ENCODE measurements at places on chromosomes 11 and 22.

- no peak for DNase-seq
Measured at GRCh38 chr11:112455791-112456190, 195.1 kb upstream of the PLET1 start.

- DNase-seq, result no peak
Measured at GRCh38 chr11:17314904-17315426, 36.6 kb upstream of the NCR3LG1 start.

DNA sequence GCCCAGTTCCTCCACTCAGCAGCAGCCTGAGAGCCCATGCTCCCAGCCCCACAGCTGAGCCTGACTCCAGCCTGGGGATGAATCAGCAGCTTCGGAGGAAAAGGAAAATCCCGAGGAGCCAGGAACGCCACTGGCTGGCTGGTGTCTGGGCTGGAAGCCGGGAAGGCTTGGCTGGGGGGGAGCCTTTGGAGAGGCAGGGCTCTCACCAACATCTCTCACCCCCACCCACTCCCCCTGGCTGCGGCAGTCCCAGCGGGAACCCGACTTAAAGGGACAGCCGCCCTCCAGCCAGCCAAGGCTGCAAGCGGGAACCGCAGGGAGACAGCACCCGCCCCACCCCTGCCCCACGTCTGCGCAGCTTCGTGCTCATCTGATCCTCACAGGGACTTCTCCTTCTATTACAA is 28.4 kb downstream of the KIAA0930 start:
- no peak for DNase-seq

DNA sequence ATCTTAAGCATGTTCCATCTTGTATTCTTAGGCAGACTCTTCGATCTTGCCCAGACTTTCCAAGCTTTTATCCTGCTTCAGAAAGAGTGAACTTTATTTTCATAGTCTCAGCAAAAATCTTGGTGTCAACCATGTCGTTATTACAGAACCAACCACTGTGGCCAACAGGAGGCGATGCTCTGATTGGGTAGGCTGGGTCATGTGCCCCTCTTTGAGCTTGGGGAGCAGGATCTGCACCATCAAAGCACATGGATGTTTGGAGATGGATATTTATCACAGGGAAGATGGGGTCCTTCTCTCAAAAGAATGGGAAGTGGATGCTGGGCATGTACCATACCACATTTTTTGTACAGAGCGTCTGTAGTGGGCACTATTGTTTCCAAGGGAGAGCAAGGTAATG is 197.4 kb downstream of the MYO18B start:
- no peak for DNase-seq

- no peak for DNase-seq
Measured at GRCh38 chr11:41720761-41721160, 261.3 kb upstream of the LRRC4C start.

DNA sequence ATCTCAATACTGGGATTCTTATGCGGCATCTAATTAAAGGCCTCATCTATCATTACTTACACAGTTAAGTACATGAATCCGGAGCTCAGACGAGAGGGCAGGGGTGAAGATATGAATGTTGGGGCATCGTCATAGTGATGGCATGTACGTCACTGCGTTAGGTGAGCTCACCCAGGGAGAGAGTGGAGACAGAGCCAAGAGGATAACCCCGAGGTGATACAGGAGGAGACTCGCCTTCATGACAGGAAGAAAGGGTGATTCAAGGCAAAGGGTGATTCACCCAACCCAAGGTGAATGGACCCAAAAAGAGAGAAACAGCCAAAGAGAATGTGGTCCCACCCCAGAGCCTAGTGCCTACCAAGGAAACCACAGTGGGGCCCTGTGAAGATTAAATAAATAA is 132.9 kb upstream of the BLID start:
- no peak for DNase-seq

- no peak for DNase-seq
Measured at GRCh38 chr11:82754410-82754809, 20.7 kb upstream of the FAM181B start.

DNA sequence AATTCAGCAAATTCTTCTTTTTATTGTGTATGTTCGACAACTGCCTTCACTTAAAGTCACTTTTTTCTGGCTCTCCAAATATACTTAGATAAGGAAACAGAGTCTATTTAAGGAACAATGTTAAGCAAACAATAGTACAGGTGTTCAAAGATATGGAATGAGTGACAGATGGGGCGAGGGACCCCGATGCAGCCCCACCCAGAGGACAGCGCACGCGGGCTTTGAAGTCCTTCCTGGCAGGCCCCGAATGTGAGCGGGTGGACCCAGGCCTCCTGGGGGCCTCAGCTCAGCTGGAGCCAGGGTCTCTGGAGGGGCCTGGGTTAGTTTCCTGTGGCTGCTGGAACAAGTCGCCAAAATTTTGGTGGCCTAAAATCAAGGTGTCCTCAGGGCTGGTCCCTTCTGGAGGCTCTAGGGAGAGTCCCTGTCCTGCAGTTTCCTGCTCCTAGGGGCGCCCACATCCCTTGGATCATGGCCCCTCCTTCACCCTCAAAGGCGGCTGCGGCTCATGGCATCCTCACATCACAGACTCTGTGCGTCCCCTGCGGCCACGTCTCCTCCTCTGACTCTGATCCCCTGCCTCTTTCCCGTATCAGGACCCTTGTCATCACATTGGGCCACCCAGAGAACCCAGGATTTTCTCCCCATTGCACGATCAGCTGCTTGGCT is 40.6 kb upstream of the KCNQ1OT1 start:
- no peak for DNase-seq

DNA sequence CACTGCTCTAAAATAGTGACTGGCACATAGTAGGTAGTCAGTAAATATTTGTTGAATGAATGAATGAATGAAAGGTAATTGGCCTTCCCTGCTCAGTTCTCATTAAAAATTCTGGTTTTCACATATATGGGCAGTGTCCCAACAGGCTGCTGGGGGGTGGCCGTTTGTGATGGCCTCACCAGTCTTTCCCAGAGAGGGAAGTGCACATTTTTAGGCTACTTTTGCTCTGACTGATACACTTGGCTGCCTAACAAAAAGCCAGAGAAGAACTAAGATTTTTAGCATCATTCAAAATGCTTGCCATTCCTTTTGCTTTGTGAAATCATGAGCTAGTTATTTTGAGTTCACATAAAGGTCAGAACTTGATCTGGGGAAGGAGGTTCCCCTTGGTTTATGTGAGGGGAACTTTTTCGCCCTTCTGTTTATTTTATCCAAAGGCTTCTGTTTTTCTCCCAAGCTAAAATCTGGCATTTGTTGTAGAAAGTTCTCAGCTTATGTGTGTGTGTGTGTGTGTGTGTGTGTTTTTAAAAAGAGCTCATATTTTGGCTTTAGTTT is 83.1 kb downstream of the PTPRJ start:
- no peak for DNase-seq

DNA sequence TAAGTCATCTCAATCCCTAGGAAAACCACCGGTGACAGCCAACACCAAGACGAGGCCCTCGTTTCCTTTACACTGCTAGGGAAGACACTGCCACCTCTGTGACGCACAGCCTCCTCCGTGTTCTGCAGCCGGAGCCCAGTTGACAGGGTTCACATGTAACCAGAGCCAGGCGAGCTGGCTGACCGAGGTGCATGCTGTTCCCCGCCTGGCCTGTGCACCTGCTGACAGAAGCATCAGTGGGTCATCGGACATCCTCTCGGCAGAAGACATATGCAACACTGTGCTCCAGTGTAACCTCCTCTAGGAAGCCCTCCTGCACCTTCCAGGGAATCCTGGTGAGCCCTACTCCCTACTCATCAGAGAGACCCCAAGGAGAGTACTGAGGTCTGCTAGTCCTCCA is 114.2 kb upstream of the TP53AIP1 start:
- no peak for DNase-seq

DNA sequence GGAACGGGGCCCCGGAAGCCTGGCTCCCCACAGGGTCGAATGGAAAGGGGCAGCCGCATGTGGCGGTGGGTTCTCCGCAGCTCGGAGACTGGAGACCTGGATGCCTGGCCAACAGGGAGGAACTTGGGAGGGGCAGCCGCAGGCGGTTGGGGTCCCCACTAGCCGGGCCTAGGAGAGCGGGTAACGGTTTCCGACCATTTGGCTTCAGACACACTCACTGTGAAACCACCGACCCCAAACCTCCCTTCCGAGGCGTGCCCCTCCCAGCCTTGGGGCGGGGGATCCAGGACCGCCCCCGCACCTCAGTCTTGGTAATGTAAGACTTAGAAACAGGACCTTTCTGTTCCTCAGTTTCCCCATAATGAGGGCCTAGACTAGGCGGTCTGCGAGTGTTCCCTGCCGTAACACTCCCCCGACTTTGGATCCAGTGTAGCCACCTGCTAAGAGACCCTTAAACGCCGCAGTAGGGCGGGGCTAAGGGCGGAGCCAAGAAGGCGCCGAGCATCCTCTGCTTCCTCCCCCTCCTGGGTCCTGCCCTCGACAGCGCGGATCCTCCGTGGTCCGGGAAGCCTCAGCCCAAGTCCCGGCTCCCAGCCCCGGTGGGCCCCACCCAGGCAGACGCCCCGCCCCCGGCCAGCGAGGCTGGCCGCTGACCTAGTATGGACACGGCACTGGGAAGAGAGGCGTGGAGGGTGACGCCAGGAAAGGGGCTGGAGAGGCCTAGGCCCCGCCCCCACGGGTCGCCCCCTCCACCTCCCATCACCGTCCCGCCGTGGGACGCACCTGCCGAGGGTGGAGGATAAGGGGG is 1.8 kb upstream of the RASGRP2 start:
- DNase-seq, result no peak

- peak; percentile 50 for DNase-seq
Measured at GRCh38 chr11:67071420-67072284, 15.0 kb downstream of the RHOD start.
